ENCODE measurements at places on chromosomes 3 and 15.

GRCh38 chr15:82124331-82125263 lies 78.8 kb upstream of the MEX3B start:
- DNase-seq: no peak

- peak; percentile 58 for DNase-seq
Observed at GRCh38 chr3:126491221-126492013, 15.7 kb upstream of the ZXDC start.

DNA sequence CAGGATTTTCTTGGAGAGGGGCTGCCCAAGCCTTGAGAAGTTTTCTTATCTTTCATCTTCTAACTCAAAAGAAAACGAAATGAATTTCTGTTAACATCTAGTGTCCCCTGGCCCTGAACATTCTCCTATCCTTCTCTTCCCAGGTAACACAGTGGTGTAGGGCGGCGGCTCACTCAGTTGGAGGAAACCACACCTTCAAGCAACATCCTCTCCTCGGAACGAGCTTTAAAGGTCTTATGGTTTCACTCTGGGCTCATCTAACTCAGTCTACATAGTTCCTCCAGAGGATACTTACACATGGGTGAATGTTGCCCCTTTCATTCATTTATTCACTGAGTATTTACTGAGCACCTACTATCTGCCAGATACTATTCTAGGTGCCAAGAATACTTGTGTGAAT lies 31.0 kb upstream of the KLHL6 start:
- DNase-seq: no peak

GRCh38 chr15:56534728-56535127 lies 69.8 kb upstream of the MNS1 start:
- no peak for DNase-seq

GRCh38 chr3:167497903-167498302 lies 24.1 kb upstream of the SERPINI2 start:
- DNase-seq: no peak

GRCh38 chr15:87756072-87756471 lies 500.5 kb downstream of the NTRK3 start:
- no peak for DNase-seq

GRCh38 chr3:190117981-190118380 lies 2.7 kb downstream of the P3H2 start:
- DNase-seq: no peak

DNA sequence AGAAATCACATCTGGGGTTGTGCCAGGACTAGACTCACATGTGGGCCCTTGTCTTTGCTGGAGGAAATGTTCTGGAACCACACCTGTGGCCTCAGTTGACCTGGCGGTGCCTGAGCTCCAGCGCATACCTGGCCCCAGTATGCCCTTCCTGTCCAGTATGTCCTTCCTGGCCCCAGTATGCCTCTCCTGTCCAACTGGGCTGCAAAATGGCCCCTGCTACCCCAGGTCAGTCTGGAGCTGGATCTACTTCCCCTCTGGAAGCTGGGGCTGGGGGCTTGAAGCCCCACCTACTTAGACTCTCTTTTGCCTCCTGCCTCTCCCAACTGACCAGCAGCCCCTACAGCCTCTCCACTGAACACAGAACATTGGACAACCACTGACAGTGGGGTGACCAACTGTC lies 15.3 kb downstream of the RASGRF1 start:
- DNase-seq: no peak

DNA sequence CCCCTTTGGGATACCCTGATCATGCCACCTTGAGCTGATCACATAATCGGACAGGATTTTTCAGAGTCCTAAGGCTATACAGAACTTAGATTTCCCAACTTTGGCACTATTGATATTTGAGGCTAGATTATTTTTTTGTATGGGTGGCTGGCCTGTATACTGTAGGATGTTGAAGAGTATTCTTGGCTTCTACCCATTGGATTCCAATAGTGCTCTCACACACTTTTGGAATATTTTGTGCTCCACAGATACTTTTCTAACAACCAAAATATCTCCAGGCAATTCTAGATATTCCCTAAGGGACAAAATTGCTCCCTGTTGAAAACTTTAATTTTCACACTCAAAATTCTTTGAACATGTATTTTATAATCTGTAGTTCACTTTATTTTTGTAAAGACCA lies 125.1 kb downstream of the ABI3BP start:
- DNase-seq: no peak

Data from suppressor macrophage (primary cell).